ENCODE measurements at places on chromosomes 2 and 18. TPM values are rescaled to one million over a fixed set of nuclear protein-coding genes. Genes with fewer than 3 reads are reported as not detected.
A peak's percentile ranks its signal among the peaks of the same experiment; 100 is the strongest.

GRCh38 chr2:64092502-64092901, 51.7 kb downstream of the PELI1 start:
- H3K4me1 ChIP-seq = peaks cover 8% of the 10 kb centered on the region
- H3K4me3 ChIP-seq = no peak overlapping the region
- peaks cover 58% of the 10 kb centered on the region for H3K36me3 ChIP-seq
- no peak for DNase-seq
- no peaks in the 10 kb centered on the region for H3K27me3 ChIP-seq

SRD5A2 gene
- total RNA-seq = not detected

MERTK gene
- total RNA-seq = 0.20 TPM

DNA sequence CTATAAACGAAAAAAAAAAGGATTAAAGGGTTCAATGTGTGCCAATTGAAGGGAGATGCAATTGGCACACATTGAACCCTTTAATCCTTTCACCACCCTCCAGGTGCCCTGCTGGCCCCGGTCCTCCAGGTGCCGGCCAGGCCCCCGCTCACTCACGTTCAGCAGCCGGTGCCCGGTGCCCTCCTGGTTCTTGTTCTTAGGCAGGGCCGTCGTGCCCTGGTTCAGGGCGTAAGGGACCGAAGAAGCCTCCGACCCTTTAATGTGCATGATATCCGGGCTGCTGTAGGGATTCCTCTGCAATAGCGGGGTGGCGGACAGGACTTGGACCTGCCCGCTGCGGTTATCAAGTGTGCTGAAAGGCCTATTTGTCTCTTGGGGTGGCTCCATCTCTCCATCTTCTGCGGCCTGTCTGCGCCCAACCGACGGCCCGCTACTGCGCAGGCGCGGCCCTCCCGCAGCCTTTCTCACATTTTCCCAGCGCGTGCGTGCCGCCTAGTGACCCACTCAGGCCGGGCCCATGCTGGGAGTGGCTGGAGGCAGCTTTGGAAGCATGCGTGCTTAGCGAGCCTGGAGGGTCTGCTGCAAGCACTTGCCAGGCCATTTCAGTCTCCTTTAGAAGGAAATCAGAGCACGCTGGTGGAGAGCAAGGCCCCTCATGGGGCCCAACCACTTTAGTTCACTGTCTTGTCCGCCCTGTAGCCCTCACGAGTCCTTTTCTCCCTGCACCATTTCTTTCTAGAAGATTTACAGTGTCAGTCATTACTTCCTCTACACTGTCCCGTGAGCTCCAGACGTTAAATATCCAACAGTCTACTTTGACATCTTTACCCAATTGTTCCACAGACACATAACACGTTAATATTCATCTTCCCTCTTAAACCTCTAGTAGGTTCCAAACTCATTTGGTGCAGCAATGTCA, 24.3 kb downstream of the TMEM237 start:
- H3K4me3 ChIP-seq = no peak overlapping the region
- no peaks in the 10 kb centered on the region for H3K36me3 ChIP-seq
- no peak for DNase-seq
- H3K27ac ChIP-seq = no peak overlapping the region
- H3K27me3 ChIP-seq = peaks cover 17% of the 10 kb centered on the region

DNA sequence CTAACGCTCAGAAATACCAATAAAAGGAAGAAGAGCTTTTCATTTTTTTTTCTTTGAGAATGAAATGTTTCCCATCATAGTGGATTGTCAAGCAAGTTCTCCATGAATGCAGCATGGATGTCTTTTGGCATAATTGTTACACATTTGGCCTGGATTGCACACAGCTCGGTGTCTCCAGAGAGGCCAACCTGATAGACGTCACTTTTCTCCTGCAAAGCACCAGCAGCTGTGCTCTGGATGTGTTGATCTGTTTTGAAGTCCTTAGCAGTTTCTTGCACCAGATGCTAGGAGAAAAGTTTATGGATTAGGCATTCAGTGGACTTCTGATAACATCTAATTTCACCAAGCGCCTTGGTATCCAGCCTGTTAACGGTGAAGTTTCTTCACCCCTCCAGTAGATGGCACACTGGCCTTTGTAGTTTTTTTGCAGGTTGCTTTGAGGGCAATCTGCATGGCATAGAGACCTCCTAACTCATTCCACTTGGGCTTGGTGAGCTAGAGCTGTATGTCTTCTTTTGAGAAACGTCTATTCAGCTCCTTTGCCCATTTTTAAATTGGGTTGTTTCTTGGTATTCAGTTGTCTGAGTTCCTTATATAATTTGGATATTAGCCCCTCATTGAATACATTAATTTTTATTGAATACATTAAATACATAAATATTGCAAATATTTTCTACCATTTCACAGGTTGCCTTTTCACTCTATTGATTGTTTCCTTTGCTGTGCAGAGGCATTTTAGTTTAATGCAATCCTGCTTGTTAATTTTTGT, 59.7 kb downstream of the PTH2R start:
- DNase-seq = no peak
- H3K27ac ChIP-seq = no peak overlapping the region
- no peak overlapping the region for H3K4me3 ChIP-seq
- no peaks in the 10 kb centered on the region for H3K4me1 ChIP-seq
- no peaks in the 10 kb centered on the region for H3K36me3 ChIP-seq

DNA sequence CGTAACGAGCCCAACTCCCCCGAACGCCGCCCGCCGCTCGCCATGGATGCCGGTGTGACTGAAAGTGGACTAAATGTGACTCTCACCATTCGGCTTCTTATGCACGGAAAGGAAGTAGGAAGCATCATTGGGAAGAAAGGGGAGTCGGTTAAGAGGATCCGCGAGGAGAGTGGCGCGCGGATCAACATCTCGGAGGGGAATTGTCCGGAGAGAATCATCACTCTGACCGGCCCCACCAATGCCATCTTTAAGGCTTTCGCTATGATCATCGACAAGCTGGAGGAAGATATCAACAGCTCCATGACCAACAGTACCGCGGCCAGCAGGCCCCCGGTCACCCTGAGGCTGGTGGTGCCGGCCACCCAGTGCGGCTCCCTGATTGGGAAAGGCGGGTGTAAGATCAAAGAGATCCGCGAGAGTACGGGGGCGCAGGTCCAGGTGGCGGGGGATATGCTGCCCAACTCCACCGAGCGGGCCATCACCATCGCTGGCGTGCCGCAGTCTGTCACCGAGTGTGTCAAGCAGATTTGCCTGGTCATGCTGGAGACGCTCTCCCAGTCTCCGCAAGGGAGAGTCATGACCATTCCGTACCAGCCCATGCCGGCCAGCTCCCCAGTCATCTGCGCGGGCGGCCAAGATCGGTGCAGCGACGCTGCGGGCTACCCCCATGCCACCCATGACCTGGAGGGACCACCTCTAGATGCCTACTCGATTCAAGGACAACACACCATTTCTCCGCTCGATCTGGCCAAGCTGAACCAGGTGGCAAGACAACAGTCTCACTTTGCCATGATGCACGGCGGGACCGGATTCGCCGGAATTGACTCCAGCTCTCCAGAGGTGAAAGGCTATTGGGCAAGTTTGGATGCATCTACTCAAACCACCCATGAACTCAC, 673 bp downstream of the PCBP1 start:
- peaks cover 58% of the 10 kb centered on the region for H3K4me1 ChIP-seq
- H3K27ac ChIP-seq = peak overlapping the region; percentile 100
- peak; percentile 55 for DNase-seq
- peak overlapping the region; percentile 98 for H3K4me3 ChIP-seq
- peaks cover 57% of the 10 kb centered on the region for H3K36me3 ChIP-seq
- H3K27me3 ChIP-seq = no peaks in the 10 kb centered on the region

ITGB6 gene
- not detected for total RNA-seq

DNA sequence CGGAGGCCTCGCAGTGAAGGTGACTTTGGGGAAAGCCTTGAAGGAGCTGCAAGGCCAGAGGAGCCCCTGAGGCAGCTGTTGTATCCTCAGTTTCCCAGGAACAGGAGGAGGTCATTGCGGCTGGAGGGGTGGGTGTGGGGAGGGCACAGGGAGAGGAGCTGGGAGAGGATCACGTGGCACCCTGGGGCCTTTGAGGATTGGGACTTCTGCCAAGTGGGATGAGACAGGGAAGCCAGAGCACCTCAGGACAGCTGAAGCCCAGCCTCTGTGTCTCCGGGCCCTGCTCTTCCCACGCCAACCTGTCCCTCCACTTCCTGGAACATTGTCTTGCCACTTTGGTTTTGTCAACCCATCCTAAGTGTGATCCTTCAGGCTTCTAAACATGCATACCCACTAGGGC, 19.4 kb upstream of the RRM2 start:
- H3K27ac ChIP-seq = no peak overlapping the region
- H3K4me3 ChIP-seq = no peak overlapping the region
- no peaks in the 10 kb centered on the region for H3K4me1 ChIP-seq
- no peak for DNase-seq
- H3K36me3 ChIP-seq = no peaks in the 10 kb centered on the region

GRCh38 chr2:20914087-20914486, 91.2 kb upstream of the LDAH start:
- no peak overlapping the region for H3K4me3 ChIP-seq
- H3K27ac ChIP-seq = no peak overlapping the region
- DNase-seq = no peak
- peaks cover 16% of the 10 kb centered on the region for H3K27me3 ChIP-seq
- H3K4me1 ChIP-seq = peaks cover 16% of the 10 kb centered on the region

GRCh38 chr18:6601241-6601640, 128.3 kb upstream of the ARHGAP28 start:
- no peak overlapping the region for H3K27ac ChIP-seq
- H3K4me3 ChIP-seq = no peak overlapping the region
- no peaks in the 10 kb centered on the region for H3K27me3 ChIP-seq

All from activated CD4-positive, alpha-beta memory T cell treated with anti-CD3 and anti-CD28 coated beads, Interleukin-2, amount 10 ng/mL, durations not matched to agents 7 days and 5 days (primary cell).